T1000 (cell line): ENCODE measurements at places on chromosomes 12 and 14.

GRCh38 chr12:18969512-18969911 is 160.0 kb upstream of the PLEKHA5 start:
- DNase-seq = no peak

DNA sequence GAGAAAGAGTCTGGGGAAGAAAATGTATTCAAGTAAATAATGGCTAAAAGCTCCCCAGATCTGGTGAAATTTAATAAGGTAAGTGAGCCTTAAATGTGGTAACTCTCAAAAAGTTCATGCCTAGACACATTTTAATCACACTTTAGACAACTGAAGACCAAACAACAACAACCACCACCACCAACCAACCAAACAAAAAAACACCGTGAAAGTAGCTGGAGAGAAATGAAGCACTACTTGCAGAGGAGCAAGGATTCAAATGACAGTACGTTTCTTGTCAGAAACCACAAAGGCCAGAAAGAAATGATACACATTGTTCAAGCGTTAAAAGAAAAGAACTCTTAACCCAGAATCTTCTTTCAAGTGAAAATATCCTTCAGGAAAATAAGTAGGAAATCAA is 208.3 kb downstream of the MYRFL start:
- no peak for DNase-seq

- DNase-seq = no peak
These were observed 56.8 kb downstream of the CDK17 start for GRCh38 chr12:96343347-96343954.

DNA sequence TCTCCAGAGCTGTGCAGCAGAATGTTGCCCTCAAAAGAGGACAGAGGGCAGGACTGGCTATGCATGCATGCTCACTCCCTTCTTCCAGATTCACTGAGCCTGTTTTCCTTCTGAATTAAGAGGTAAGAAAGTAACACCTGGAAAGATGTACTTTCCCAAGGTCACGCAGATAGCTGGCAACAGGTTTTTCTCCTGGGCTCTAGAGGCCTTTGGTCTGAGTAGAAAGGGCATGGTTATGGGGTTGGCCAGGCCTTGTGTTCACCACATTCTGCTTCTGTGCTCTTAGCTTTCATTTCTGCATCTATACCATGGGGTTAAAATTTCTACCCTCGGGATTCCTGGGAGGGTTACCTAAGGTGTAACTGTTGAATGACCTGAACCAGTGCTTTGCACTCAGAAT is 57.5 kb downstream of the RASSF3 start:
- DNase-seq = no peak

DNA sequence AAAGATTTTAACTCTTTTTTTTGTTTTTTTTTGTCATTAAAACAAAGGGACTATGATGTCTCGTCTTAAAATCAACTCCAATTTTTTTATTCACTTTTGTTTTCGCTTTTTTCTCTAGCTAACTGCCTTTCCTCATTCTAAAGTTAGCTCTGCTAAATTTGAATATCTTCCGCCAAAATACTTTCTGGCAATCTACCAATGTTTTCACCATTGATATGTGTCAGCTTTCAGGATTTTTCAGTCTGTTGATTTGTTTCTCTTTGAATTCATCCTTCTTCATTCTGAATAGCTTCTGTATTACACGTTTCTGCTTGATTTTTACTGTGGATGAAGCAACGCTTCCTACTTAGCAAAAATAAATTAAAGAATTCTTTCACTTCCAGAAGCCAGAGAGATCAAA is 38.7 kb upstream of the NOVA1 start:
- no peak for DNase-seq

DNA sequence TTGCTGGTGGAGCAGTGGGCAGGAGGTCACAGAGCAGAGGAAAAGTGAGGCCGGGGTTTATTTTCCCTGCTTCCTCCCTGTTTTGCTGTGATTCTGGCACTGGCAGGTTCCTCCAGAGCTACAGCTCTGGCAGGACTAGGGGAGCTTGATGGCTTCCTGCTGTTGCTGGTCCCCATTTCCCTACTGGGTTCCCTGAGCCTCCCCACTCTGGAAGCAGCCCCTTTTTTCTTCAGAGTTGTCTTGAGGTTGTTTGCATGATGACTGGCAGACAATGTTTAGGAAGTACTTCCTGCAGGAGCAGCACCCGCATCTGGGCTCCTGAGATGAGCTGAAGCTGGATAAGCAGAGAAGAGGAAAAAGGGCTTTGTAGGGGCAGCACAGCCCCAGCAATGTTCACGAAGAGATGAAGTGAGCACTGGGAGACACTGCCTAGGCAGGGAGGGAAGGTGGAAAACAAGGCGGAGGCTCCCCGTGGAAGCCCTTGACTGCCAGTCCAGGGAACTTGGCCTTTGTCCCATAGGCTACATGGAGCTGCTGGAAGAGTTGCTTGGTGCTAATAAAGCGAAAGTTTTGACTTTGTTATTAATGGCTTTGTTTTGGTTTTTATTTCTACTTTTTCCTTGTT is 126.9 kb downstream of the SLC38A6 start:
- no peak for DNase-seq

DNA sequence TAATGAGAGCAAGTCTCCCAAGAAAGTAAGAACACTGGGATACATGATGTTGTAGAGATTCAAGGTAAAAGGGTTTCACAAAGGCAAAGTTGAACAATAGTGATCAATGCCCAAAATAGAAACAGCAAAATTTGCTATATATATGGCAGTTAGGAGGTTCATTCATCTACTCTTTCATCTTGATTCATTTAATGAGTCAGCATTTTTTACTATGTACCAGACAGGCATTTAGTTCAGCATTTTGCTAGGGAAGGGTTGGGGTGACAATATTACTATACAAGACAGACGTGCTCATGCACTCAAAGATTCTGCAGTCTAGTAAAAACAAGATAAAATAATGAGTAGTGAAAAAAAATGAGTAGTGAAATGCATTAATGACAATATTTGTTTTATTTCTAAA is 264.9 kb upstream of the LMO3 start:
- DNase-seq = no peak

DNA sequence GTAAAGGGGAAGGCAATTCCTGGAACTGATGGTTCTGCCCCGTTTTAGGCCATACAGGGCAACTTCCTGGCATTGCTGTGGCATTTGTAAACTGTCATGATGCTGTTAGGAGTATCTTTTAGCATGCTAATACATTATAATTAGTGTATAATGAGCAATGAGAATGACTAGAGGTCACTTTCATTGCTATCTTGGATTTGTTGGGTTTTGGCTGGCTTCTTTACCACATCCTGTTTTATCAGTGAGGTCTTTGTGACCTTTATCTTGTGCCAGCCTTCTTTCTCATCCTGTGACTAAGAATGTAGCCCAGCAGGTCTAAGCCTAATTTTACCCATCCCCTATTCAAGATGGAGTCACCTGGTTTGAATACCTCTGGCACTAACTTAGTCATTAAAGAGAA is 51.2 kb downstream of the TESPA1 start:
- no peak for DNase-seq

DNA sequence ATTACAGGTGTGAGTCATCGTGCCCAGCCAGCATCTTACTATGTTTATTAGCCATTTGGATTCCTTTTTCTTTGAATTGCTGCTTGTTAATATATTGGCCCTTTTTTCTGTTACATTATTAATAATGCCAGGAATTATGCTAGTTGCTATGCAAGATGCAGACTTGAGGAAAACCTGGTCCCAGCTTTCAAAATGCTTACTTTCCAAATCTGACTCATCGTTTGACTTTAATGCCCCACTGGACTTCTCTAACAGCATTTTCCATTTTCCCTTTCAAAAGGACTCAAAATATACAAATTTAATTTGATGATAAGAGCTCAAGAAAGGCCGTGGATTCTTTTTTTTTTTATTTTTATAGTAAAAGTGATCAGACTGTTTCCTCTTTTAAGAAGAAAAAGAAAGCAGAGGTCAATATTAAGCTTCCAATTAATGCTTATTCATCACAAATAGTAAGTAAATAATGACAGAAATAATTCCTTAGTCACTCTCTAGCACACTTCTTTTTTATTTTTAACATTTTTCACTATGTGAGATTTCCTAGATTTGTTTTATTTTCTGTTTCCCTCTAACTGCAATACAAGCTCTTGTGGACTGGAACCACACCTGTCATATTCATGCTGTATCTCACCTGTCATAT is 146.1 kb upstream of the FGD4 start:
- DNase-seq = no peak

GRCh38 chr14:98112194-98112780 is 1159.7 kb downstream of the BCL11B start:
- DNase-seq = no peak

DNA sequence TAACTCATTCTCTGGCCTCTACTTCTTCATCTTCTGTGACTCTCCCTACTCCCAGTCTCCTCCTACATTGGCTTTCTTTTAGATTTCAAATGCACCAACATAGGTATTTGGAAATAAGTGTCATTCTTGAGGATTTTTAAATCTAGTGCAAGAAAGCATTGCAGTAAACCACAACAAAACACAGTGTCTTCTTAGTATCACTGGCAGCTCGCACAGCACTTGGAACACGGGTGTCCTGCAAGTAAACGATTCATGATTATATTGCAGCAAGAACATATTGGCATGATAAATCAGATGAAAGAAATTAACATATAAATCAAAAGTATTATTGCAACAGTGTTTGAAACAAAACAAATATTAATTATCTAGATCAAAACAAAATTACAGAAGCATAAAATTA is 45.6 kb downstream of the MAGOHB start:
- no peak for DNase-seq

GRCh38 chr12:93043192-93043876 is 114.2 kb upstream of the EEA1 start:
- no peak for DNase-seq

DNA sequence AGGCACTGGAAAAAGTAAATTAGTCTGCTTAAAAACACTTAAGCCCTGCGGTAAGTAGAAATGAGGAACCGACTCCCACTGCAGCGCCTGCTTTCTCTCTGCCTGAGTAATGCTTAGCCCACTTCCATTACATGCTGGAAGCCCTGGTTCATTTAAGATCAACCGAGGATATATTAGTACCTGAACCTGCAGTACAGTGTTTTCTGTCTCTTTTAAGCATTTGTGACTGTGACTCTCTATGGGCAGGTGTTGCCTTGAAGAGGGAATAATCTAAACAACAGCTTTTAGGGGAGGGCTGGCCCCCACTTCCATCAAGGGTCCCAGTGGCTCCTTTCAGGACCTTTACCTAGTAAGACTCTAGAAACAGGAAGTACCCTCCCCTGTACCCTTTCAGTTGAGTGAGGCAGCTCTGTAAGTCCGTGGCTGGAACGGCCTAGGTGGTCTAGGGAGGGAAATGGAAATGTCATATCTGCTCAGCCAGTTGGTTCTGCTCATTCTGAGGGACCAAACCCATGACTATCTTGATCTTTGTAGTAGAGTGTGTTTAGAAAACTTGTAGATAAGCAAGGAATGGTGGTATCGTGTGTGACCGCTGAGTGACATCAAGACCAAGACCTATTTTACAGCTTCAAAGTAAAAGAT is 56.2 kb downstream of the FNTB start:
- DNase-seq = no peak

- DNase-seq = no peak
These were observed 14.2 kb downstream of the BLTP3B start for GRCh38 chr12:100128512-100128908.

- DNase-seq = no peak
These were observed 874 bp downstream of the CDC42BPB start for GRCh38 chr14:103056322-103057027.

GRCh38 chr14:35883677-35884293 is 57.6 kb downstream of the BRMS1L start:
- DNase-seq = no peak

GRCh38 chr12:61369241-61369910 is 890.8 kb upstream of the USP15 start:
- no peak for DNase-seq

DNA sequence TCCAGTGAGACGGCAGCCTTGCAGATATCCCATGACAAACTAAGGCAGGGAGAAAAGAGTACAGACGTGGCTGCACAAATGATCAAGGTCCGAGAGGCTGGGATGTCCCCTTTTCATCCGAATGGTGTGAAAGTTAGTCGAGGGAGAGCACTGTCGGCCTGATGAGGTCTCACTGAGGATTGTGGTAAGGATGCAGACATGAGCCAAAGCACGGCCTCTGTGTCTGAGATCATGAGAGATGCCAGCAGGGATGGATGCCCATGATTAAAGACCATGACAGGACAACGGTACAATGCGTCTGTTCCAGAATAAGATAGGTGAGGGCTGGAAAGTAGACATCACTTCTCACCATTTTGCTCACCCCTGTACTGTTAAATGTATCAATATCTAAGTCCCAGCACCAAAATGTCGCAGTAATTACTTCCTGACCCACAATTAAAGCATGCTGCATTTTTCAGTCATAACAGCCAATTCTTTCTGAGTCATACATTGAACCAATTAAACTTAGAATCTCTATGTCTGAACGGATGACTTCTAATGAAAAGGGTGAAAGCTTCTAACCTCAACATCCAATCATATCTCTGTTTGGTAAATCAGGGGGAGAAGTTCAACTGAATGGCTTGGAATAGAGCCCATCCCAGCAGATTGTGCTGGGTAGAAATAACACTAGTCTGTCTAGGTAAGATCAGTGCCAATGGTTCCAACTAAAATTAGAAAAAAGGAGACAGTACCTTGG is 249.6 kb upstream of the SOX5 start:
- no peak for DNase-seq
